ENCODE measurements at places on chromosomes 5 and 9.
A peak's percentile ranks its signal among the peaks of the same experiment; 100 is the strongest.

DNA sequence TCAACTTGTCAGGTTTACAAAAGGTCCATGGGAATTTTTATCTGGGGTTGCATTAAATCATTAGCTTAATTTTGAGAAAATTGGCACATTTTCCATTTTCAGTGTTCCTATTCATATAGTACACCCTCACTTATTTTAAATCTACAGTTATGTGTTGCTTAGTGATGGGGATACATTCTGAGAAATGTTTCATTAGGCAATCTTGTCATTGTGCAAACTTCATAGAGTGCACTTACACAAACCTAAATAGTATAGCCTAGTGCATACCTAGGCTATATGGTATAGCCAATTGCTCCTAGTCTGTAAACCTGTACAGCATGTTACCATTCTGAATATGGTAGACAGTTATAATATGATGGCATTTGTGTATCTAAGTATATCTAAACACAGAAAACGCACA lies 19.8 kb upstream of the FAM151B start:
- no peak for DNase-seq

DNA sequence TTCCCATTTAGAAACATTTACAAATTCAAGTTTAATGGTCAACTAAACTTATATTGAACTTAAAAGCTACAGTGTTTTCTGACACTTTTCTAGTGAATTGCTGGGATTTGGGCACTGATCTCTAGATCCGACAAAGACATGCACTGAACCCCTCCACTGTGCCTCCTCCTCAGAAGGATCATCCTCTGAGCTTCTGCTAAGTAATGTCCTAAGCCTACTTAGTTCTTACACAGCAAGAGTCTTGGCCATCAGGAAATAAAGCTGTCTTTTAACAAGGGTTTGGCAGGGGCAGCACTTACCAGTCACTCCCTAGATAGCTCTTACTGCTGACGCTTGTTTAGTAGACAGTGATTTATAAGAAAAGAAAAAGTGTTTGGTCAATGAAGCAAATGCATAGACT lies 50.5 kb downstream of the FAM81B start:
- DNase-seq: no peak

DNA sequence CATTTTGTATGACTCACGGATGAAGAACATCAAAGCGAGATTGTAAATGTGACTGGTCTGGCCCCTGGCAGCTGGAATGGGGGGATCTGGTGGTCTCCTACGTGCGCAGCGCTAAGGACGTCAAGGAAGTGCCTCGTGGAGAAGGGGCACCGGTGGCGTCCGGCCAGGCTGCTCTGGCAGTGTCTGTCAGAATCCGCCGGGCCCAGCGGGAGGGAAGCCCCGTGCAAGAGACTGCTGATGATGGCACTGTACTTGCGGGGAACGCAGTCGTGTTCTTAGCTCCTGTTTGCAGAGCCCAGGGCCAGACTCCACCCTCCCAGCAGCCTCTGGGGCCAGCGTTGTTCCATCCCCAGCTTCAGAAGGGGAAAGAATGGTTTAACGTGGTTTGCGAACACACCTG lies 75.5 kb downstream of the COL5A1 start:
- no peak for DNase-seq

GRCh38 chr5:55484531-55484930 lies 50.2 kb downstream of the PLPP1 start:
- DNase-seq: no peak

DNA sequence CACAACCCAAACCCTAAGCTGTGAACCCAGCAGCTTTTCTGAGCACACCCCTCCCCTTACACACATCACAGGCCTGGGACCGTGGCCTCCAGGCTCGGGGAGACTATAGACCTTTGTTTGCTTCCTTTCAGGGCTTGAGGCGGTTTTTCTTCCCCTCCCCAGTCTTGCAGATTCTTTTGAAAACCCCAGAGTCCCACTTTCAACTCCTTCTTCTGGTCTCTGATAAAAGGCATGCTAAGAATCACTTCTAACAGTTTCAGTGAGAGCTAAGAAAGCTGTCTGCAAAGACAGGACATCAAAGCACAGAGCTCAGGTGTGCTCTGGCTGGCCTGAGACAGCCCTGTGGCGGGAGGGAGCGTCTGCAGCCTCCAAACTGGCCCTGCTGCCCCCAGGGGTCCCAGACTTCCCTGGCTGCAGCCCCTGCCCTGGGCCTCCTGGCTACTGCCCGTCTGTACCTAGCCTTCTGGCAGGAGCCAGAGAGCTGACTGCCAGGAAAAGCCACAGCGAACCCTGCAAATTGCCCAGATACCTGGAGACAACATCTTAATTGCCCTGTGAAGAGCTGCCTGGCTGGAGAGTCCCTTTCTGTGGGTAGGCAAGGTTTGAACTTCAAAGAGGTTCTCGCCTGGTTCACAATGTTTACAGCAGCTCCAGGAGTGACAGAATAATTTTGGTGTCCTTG lies 138.9 kb downstream of the GADD45G start:
- DNase-seq: no peak

DNA sequence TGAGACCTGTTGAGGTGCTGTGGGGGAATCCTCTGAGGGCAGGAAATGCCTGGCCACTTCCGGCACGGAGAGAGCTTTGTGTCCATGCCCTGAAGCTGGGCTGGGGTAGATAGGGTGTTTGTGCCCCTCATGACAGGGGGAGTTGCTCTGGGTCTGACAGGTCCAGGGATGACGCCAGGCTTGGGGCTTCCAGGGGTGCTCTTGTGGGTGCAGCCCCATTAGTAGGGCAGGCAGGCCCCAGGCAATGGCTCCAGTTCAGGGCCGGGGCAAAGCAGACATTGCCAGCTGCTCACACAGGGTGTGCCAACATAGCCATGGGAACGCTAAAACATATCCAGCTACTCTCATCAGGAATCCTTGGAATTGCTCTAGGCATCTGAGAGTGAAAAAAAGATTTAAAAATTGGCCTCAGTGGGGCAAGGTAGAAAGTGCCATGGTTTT lies 21.1 kb downstream of the PITX1 start:
- no peak for DNase-seq

DNA sequence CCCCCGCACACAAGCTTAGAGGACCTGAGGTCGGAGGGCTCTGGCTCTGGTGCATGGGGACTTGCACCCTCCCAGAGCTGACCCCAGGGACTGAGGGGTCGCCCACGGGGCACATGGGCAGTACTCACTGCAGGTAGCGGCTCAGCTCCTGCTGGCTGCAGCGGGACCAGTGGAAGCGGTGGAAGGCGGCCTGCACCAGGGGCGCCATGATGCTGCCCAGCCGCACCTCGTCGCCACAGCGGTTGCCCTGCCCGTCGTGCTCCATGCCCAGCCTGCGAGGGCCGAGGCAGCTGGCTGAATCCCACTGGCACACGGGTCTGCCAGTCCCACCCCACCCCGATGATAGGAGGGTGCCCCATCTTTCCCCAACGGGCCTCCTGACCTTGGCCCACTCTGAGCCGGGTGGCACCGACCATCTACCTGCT lies 93.8 kb downstream of the ZNF354C start:
- DNase-seq: no peak

DNA sequence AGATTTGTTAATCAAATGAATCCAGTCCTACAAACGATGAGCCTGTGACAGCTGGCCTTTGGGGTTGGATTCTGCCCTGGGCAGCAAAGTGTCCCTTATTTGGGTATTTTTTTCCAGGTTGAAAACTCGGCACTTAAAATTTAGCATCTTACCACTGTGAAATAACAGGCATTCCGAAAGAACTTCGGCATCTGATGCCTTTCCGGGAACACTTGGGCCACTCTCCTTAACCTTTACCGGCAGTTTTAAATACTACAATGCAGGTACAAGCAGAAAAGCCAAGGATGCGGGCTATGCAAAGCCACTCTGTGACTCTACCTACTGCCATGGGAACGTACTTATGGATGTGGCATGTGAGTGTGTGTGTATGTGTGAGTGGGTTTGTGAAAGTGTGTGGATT lies 1.0 kb upstream of the RASGRF2 start:
- no peak for DNase-seq

DNA sequence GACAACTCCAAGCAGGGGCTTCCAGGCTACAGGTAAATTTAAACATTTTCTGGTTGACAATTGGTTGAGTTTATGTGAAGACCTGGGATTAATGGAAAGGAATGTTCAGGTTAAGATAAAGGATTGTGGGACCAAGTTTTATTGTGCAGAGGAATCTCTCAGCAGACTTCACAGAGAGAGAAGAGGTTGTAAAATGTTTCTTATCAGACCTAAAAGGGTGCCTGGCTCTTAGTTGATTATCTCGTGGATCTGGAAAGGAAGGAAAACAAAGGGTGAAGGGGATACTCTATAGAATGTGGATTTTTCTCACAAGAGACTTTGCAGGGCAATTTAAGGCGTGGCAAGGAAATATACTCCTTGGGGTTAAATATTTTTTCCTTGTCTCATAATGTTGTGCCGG lies 96.5 kb upstream of the RASGRF2 start:
- no peak for DNase-seq

GRCh38 chr5:169279125-169279524 lies 21.8 kb downstream of the SLIT3 start:
- DNase-seq: no peak

DNA sequence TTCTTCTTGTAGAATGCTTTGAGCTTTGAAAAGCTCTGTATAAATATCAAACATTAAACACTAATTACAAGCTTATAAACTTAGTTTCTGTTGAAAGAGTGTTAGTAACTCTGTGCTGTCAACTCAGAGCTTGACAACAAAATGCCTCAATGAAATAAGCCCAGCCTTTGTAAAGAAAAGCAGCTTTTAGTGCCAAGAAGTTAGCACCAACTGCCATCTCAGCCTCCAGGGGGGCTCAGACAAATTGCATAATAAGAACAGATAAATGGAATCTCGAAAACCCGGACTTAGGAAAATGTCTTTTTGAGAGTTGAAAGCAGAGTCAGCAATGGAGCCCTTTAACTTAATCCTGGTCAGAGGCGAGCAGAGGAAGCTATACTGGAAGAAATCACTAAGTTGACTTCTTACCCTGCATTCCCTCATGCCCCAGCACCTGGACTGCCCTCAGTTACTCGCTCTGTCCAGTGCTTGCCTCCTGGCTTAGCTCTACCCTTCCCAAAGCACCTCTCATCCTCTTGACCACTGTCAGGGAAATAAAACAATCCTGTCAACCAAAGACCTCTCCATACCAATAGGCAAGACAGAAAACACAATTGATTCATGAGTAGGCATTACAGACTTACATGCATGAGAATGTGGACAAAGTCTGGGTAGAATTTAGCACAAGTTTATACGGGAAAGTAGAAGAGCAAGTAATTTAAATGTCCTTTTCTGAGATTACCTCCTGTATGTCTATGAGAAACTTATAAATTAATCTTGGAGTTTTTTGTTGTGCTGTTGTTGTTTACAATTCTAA lies 352.7 kb downstream of the ZNF608 start:
- no peak for DNase-seq

DNA sequence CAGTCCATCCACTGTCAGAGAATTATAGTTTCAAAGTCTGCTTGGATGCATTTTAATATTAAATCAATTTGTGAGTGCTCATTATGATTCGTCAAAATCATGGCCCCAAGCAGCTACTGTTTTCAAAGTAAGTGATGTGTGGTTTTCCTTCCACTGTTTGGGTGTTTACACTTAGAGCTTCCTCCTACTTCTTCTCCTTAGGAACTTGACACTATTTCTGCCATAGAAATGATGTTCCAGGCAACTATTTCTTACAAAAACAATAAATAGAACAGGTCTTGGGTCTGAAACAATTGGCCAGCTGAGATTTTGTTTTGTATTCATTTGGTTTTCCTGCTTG lies 132.8 kb upstream of the RAI14 start:
- no peak for DNase-seq

GRCh38 chr5:90871391-90871991 lies 312.9 kb downstream of the ADGRV1 start:
- DNase-seq: no peak

DNA sequence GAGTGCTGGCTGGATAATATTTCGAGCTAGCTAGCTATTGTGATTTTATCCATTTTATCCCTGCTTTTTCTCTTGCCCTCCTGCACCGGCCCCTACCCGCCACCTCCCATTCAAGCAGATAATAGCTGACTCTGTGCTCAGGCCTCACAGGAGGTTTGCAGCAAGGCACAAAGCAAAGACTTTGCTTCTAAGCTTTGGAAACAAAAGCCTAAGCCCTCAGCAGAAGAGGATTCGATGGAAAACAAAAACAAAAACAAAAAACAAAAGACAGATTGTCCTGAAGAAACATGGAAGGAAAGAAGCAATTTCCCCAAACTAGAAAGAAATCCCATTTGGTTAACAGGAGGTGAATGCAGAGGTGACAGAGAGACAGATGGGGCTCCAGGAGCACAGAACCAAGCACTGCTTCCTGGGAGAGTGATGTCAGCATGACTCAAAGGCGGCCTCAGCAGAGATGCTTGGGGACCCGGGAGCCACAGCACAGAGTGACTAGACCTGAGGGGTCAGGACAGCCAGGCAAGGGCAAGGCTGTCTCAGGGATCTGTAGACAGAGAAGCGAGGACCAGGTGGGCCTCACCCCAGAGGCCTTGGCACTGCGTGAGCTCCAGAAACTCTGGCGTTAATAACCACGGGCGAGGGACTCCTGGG lies 28.4 kb downstream of the MTX3 start:
- DNase-seq: peak; percentile 16

DNA sequence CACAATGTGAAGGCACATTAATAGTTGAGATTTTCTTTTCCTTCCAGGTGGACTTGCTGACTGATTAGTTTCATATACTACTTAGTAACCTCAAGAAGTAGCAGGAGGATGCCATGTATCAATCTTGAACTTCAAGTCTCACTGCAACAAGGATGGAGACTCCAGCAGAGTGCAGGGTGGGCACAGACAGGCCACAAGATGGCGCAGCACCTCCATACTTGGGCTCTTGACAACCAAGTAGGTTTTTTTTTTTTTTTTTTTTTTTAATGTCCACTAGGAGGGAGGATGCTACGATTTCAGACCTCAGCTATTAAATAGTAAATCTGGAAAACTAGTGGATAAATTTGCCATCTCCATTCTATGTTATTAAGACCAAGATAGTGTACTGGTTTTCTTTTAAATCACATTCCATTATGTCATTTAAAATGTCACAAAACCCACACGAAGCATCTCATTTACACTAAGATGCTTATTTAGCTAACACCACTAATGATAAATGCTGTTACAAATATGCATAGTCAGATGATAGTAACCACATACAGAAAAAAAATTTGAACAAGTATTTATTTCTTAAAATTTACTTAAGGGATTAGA lies 58.6 kb downstream of the IL6ST start:
- DNase-seq: peak; percentile 55

- DNase-seq: no peak
These were observed 134.4 kb downstream of the BARX1 start for GRCh38 chr9:93820667-93821306.

GRCh38 chr5:171480239-171480638 lies 60.8 kb downstream of the FGF18 start:
- no peak for DNase-seq

Data from stimulated activated CD8-positive, alpha-beta memory T cell treated with anti-CD3 and anti-CD28 coated beads, Interleukin-7, amount 100 ng/mL, for 24 hours (primary cell).